Inflammatory macrophage treated with lipopolysaccharide for 1 hour (primary cell): ENCODE measurements at places on chromosomes 2 and 18.

DNA sequence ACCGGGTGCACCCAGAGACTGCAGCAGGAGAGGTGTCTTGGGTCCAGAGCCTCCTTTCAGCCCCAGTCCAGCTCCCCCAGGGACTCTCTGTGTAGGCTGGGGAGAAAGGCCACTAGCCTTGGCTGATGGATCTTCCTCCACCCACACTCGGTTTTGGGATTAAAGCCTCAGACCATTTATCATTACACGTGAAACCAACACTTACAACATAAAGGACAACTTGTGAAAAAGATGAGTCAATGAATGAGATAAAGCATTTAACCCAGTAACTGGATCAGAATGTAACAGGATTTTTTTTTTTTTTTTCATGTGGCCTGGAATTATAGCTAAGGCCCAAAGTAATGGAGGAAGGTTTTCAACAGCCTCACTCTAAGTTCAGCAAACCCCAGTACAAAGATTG lies 32.1 kb downstream of the NAT8 start:
- DNase-seq: no peak

GRCh38 chr2:224611938-224612337 lies 26.8 kb upstream of the CUL3 start:
- DNase-seq: no peak

GRCh38 chr18:12302391-12303147 lies 5.5 kb upstream of the TUBB6 start:
- DNase-seq: no peak

DNA sequence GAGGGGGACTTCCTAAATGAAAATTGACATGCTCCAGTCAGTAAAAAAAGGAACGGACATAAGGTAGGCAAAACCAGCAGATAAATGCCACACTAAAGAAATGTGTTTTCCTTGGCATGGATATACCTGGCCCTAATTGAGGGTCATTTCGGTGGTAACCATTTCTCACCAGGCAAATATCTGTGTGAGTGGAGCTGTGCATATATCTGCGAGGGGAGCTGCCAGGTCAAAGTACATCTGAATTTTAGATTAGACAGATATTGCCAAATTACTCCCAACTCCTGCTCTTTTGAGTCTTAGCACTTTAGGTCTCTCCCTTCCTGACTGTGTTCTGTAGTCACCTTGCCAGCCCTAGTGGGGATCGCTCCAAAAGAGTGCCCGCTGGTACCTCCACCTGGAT lies 204.2 kb downstream of the SH3BP4 start:
- DNase-seq: no peak

- DNase-seq: peak; percentile 17
Observed at GRCh38 chr18:75507636-75508035, 80.1 kb upstream of the SMIM21 start.

- DNase-seq: peak; percentile 77
Observed at GRCh38 chr2:215636816-215637215, 200.9 kb upstream of the FN1 start.
